IPS DF 19.7 (cell line): ENCODE measurements at places on chromosomes 7 and 10.

DNA sequence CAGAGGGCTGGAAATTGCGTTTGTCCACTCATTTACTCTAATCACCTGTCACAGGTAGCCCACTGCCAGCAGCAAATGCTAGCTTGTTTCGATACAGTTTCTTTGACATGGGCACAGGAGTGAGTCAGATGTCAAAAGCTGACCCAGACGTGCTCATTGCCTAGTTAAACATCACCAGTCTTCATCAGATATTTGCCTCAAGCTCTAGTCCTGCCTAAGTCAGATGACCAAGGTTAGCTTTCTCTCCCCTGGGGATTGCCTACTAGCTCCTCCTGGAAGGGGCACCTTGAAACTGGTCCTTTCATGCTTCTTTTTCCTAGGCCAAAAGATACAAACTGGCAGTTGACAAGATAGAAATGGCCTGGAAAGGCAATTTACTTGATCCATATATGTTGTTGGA lies 35.2 kb downstream of the GPAM start:
- no peak for DNase-seq

DNA sequence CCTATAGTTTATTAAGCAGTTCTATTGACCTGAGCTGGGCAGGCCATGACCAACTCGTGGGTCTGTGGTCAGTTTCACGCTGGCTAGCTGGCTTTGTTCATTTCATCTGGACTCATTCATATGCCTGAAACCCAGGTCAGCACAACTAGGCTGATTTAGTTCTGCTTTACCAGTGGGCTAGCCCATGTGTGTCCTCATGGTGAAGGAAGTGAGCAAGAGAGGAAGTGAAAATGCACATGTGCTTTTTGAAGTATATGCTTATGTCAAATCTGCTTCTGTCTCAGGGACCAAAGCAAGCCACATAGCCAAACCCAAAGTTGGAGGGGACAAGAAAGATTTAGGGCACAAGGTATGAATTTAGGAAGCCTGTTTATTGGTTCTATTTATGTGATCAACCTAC lies 154.5 kb downstream of the RNF133 start:
- no peak for DNase-seq

DNA sequence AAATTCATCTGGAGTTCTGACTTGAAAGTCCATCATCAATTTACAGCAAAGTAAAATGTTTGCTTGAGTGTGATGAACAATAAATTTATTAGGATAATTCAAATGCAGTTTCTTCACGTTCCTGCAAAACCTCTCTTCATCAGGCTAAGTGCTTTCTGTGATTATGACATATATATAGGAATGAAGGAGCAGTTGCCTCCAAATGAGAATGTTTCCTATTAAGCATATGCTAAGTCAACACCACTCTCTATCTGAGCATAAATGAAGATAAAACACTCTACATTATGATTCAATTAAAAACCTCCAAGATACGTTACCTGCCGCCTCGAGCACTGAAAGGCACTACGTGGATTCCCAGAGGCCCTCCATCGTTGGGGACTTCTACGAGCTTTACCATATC lies 416.1 kb downstream of the PARD3 start:
- DNase-seq = no peak

DNA sequence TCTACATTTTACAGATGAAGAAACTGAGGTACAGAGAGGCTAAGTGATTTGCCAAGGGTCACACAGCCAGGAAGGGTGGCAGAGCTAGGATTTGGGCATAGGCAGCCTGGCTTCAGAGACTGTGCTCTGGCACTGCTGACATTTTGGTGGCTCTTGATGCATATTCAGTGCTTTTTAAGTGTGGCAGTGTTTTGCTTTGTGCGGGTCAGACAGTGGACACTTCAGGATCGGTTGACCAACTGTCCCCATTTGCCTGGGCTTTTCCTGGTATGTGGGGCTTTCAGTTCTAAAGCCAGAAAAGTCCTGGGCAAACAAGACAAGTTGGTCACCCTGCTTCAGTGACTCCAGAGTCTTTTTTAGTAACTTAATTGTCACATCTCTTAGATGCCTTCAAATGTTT lies 35.0 kb downstream of the SUFU start:
- DNase-seq = no peak

- DNase-seq = no peak
Observed at GRCh38 chr10:9076066-9076465, 1021.6 kb downstream of the GATA3 start.

DNA sequence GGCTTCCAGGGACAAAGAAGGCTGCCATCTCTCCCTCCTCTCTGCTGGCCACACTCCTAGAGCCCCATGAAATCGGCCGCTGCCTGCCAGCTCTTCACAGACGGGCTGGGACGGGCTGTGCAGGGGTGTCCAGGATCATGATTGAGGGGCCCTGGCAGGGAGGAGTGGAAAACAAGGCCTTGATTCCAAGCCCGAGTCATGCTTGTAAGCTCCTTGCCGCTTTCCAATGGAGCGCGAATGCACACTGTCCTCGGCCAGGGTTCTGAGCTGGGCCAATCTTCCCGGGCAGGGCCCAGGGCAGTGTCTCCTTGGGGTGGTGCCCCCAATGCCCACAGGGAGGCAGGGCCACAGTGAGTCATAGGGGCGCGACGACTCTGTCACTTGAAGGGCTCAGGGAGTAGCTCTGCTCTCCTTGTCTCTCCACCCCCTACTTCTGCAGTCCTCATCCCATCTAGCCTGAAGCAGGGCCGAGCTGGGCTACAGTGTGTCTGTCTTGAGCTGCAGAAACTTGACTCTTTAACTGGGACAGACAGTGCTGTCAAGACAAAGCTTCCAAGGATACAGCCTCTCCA lies 186.2 kb upstream of the SVIL start:
- DNase-seq = no peak

DNA sequence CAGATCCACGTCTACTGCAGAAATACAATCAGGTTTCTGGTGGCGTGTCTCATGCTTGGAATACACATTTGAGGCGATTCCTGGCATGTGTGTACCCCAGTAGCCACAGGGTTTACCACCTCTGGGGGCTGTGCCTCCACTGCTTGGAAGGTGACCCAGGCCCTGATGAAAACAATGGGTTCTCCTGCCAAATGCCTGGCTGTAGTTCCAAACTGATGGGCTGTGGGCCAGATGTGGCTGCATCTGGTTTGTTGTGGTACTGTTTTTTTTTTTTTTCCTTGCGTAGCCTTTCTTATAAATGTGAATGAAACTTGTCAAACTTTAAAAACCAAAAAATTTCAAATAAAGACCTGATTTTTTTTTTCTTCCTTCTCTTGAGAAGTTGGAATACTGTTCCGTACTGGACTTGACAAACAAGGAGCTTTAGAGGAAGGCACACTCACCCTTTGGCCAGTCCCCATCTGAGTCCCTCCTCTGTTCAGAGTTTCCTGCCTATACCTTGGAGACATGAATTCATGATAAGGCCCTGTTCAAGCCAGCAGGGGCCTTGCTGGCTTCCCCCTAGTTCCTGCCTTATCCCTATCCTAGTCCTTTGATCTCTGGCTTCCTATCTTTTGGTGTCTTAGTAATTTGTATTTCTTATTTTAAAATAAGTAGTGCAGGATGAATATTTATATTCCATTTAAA lies 217.1 kb downstream of the PHTF2 start:
- no peak for DNase-seq

- DNase-seq = no peak
Observed at GRCh38 chr10:3398825-3399646, 226.5 kb upstream of the PITRM1 start.
